Non-pigmented ciliary epithelial cell (primary cell): ENCODE measurements at places on chromosomes 4 and X.

- DNase-seq, result no peak
Measured at GRCh38 chr4:118683513-118683912, 1.7 kb upstream of the METTL14 start.

- DNase-seq, result no peak
Measured at GRCh38 chr4:53921856-53922255, 142.5 kb downstream of the CHIC2 start.

- no peak for DNase-seq
Measured at GRCh38 chr4:96154676-96155075, 314.8 kb downstream of the PDHA2 start.

DNA sequence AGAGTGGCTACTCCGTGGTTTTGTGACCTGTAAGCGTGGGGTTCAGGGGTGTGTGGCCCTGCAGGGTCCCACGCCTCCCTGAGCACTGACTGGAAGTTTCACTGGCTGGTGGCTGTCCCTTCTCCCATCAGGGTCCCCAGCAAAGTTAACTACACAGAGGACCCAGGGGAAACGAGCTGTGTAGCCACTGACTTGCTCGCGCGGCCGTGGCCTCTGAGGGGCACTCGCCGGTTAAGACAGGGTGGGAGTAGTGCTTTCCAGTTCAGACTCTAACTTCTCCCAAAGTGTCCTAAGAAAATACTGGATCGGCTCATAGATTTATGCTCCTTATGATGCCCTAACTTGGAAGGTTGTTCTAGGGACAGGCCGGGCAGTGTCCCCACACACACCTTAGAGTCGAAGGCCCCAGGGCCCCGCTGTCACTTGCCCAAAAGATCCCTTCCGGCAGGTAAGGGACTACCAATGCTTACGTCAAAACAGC is 28.2 kb downstream of the NELFA start:
- no peak for DNase-seq

DNA sequence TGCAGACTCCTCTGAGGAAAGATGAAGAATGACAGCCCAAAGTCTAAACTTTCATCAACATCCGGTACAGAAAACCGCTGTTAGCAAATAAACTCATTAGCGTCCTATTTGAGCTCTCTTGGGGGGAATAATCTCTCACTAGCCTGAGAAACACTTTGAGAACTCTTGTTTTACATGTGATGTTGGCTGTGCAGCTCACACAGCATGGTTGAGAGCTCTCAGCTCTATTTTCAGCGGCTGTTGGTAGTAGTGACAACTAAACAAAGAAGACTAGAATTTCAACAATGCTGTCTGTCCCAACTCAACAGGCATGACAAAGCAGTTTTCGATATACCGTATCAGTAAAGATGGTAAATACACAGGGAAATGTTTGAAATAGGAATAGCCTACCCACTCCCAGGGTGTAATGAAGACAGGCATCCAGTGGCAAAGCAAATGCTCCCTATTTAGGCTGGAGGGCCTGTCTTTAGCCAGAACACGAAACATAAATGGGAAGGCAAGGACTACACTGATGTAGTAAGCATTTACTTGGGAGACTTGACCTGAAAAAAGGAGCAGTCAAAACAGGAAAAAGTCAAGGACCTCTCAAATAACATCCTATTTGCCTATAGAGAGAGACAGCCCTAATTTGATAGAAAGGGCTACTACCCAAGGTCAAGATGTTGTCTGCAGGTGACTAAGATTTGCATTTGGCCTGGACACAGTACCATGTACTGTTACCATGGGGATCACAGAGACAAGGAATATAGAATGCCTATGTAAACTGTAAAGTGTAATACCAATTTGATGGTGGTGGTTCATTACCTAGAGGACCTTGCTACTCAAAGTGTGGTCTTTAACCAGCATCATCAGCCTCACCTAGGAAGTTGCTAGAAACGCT is 60.4 kb downstream of the PPEF2 start:
- no peak for DNase-seq

DNA sequence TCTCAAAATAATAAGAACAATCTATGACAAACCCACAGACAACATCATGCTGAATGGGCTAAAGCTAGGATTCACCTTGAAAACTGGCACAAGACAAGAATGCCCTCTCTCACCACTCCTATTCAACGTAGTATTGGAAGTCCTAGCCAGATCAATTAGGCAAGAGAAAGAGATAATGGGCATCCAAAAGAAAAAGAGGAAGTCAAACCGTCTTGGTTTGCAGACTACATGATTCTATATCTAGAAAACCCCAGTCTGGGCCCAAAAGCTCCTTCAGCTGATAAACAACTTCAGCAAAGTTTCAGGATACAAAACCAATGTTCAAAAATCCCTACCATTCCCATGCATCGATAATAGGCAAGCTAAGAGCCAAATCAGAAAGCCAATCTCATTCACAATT is 59.0 kb downstream of the CHM start:
- DNase-seq, result no peak
